Stimulated activated CD4-positive, alpha-beta T cell treated with anti-CD3 and anti-CD28 coated beads, Interleukin-15, amount 100 ng/mL, for 1 hour (primary cell): ENCODE measurements at places on chromosomes 4 and X.
A peak's percentile ranks its signal among the peaks of the same experiment; 100 is the strongest.

- DNase-seq = no peak
Observed at GRCh38 chr4:38695809-38696208, 31.8 kb downstream of the KLF3 start.

GRCh38 chrX:48474127-48474526 lies 1.9 kb upstream of the FTSJ1 start:
- no peak for DNase-seq

DNA sequence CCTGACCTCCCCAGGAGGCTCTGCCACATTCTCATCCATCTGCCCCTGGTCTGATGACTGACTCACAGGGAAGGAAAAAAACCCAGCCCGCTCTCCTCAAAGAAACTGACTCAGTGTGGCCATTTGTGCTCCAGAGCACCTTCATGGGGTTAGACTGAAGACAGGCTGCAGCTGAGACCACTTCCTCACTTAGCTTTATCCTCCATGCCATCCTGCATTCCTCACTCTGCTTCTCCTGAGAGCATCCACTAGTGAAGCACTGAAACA lies 35.9 kb upstream of the HPSE start:
- no peak for DNase-seq

DNA sequence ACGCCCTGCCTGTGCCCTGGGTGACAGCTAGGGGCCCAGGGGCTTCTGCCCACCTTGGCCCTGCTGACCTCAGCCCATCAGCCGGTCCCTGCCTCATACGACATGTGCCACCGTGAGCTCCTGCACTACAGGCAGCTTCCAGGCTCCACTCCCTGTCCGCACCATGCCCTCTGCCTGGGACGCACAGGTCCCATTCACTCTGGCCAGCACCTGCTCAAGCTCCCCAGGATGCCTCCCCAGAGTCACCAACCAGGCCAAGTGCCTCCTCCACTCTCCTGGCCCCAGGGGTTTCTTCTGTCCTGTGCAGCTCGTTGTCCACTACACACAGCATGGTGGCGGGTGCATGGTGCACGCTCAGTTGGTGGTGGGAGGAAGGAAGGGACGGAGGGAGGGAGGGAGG lies 20.2 kb upstream of the MRFAP1 start:
- no peak for DNase-seq

- DNase-seq = no peak
Observed at GRCh38 chrX:101693476-101693875, 33.8 kb upstream of the ARMCX2 start.

GRCh38 chr4:40991908-40992307 lies 222.4 kb downstream of the APBB2 start:
- no peak for DNase-seq

- DNase-seq = no peak
Observed at GRCh38 chrX:48504261-48504660, 4.5 kb upstream of the PORCN start.

GRCh38 chrX:2709556-2709955 lies 18.5 kb downstream of the CD99 start:
- DNase-seq = no peak

- no peak for DNase-seq
Observed at GRCh38 chr4:168560184-168561180, 63.6 kb downstream of the PALLD start.

GRCh38 chrX:44871931-44872820 lies 812 bp upstream of the KDM6A start:
- peak; percentile 7 for DNase-seq

GRCh38 chr4:138611721-138612120 lies 369.6 kb upstream of the SLC7A11 start:
- no peak for DNase-seq

- DNase-seq = no peak
Observed at GRCh38 chr4:786861-787300, 39.0 kb downstream of the CPLX1 start.

DNA sequence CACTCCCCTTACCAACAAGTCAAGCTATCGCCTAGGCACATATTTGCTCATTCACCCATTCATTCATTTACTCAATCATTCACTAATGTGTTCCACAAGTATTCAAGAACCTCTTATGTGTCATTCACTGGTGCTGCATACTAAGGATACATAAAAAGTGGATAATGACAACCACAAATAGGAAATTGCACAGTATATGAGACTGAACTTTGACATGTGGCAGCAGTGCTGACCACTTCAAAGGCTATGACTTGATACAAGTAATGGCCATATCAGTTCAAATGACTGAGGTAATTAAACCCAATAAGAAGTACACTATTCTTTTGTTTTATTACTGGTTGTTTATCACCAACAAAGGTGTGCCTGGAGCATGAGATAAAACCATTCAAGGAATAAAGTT lies 282.5 kb downstream of the KLHL13 start:
- DNase-seq = no peak

GRCh38 chrX:46208225-46208854 lies 336.9 kb downstream of the ZNF674 start:
- no peak for DNase-seq

DNA sequence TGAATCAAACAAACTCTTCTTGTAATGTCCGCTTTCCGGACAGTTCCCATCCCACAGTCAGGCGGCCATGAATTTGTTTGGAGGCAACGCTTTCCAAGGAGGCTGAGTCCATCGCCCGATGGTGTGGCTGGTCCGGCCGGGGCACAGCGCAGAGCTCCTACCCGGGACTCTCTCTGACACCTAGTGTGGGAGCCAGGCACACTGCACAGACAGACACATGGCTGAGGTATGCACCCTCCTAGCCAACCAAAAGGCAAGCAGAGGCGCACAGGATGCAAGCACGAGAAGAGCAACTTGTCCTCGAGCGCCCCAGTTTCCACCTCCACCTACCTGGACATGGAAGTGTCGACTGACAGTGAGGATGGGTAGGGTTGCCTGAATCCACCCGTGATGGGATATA lies 87.5 kb downstream of the LEF1 start:
- no peak for DNase-seq

DNA sequence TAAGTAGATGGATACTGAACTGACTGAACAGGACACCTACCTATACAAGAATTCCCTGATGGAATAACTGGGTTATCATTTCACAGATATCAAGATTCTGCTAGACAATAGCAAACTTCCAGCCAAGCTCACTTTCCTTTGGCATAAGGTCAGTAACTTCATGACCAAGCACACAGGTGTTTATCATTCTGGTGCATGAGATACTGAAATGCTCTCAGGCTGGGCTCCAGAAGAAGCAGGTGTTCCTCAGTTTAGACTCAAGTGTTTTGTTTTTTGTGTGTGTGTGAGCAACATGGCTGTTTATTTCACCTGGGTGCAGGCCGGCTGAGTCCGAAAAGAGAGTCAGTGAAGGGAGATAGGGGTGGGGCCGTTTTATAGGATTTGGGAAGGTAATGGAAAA lies 201.5 kb upstream of the SPOCK3 start:
- no peak for DNase-seq

DNA sequence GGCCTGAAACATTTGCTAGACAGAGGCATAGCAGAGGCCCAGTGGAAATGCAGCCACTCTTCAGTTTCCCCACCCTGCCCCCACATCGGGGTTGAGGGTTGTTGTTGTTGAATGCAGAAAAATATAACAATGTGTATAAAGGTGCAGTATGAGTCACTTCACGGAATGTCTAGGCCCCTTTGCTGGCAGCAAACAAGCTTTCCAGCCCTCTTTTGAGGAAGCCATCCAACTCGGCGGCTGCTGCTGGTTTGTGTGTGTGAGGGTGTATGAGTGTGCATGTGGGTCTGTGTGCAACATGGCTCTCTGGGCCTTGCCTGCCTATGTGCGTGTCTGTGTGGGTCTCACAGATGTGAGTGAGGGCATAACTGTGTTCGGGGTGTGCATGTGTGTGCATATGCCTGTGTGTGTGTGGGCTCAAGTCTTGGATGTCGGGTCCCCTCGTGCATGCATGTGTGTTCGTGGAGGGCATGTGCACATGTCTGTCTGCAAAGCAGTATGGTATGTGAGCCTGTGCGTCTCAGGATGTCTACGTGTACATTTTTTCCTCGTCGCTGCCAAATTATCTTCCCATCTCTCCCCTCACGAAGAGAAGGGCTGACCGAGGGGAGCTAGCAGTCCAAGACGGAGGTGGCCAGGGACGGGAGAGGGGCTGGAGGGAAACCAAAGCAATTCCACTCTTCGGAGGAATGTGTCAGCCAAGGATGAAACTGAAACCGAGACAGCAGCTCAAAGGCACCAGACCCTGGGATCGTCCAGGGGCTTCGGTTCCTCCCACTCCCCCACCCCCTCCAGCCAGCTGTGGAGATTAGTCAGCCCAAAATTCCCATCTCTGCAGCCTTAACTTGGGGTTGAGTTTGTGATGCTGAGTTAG lies 8.4 kb upstream of the ELF4 start:
- no peak for DNase-seq

DNA sequence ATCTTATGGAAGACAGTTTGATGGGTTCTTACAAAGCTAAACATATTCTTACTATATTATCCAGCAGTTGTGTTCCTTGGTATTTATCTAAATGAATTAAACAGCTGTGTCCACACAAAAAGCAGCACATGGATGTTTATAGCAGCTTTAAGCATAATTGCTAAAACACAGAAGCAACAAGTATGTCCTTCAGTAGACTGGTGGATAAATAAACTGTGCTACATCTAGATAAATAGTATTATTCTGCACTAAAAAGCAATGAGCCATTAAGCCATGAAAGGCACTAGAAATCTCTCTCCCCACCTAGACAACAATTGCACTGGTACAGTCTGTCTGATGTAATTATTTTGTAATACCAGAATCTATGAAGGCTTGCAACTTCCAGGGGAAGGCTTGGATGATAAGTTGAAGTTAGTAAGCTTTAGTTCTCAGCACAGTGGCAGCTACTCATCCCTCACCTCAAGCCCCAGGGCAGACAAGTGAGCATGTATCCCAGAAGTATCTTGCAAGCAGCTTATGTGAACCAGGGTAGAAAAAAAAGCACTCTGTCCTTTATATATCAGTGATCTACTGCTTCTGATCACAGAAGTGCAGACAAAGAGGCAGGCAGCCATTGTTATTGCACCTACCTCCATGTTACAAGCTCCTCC lies 36.9 kb downstream of the WDR17 start:
- DNase-seq = no peak

DNA sequence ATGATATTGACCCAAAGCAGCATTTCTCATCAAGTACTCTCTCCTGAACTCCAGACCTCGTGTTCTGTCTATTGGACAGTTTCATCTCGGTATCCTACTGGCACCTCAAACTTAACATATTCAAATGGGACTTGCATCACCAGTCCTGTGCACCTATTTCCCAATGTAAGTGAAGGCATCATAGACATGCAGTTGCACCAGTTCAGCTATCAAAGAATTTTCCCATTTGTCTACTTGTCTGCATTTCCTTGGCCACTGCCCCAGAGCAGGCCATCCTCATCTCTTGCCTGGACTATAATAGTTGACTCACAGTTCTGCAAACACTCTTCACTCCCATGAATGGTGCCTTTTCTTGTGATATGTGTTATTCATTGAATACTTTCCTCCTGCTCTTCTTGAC lies 11.3 kb upstream of the LIMCH1 start:
- no peak for DNase-seq

DNA sequence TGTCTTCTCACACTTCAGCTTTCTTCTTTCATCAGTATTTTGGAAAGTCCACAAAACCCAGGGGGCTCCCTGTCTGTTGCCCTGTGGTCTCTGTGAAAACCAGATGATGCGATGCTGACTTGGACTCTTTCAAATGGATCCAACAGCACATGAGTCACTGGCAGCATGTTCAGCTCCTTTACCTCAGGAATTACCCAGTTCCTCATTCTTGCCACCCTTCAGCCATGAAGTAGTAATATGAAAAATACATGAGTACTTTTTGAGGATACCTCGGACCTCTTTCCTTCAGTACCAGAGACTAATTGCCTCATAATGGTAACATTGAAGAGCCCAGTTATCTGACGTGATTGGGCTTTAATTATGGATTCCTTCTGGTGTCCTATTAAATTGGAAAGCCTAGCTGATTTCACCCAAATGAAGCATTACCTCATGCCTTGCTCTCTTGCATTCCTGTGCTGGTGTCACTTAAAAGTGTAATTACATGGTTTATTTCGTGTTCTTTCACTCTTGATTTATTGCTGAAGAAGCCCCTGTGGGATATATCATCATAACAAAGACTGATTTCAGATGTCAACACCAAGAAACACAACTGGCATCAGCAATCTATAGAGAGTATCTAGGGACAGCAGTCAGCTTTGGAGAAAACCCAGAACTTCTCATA lies 63.4 kb downstream of the NFKB1 start:
- no peak for DNase-seq

GRCh38 chr4:3294401-3295241 lies 1.8 kb downstream of the RGS12 start:
- DNase-seq = no peak

- no peak for DNase-seq
Observed at GRCh38 chrX:123274796-123275195, 90.7 kb downstream of the GRIA3 start.

DNA sequence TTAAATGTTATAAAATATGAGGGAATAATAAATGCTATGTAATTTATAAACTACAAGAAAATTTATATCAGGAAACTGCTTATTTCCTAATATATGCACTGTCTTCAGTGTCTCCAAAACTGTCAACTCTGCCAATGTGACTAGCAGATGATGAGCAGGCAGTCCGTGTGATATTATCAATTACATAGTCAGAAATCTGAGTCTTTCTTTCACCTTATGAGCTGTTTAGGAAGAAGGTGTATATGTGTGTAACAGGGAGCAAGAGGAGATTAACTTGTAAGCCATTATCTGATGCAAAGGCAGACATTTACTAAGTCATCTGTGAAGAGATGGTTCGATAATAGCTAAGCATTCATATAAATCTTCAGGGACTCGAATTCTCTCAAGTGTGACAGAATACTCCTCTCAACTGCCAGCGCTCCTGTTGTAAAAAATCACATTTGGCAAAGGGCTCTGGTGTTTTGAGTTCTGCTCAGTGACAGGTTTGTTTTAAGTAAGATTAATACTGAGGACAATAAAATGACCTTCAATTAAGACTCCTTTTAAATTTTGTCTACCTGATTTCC lies 79.7 kb downstream of the SNCA start:
- DNase-seq = no peak

DNA sequence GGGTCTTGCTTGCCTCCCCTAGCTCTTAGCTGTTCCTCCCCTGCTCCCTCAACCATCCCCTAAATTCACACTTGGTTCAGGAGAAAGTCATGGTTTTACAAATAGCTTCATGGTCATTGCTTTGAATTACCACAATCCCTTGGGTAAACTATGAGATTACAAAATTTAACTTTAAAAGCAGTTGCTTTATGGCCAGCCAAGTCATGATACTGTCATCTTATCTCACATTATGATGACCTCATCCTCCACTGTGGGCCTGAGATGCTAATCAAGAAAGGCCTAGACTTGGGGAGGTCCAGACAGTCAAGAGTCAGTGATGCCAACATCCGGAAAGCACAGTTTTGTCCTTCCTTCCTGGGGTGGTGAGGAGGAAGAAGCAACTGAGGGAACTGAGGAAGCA lies 10.5 kb upstream of the FGF16 start:
- no peak for DNase-seq

GRCh38 chr4:47669946-47670345 lies 167.9 kb downstream of the CORIN start:
- DNase-seq = no peak
